ENCODE measurements at places on chromosomes 6 and 20.

DNA sequence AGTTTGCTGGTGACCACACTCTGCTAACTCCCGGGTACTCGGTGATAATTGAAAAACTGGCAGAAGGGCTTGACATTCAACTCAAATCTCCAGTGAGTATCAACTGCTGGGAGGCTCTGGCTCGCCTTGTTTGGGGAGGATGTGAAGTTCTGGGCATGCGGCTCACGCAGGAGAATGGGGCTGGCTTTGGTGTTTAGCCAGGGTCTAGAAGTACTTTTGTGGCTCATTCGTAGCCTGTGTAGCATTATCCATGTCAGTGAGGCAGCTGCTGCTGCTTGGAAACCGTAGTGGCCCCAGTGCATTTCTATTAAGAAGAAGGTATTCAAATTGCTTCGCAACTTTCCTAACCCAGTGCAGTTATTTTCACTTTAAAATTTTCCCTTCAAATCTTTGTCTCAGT lies 52.2 kb downstream of the KDM1B start:
- no peak for DNase-seq

GRCh38 chr6:150672800-150673199 lies 73.1 kb downstream of the PLEKHG1 start:
- DNase-seq, result no peak

GRCh38 chr20:33918662-33919061 lies 75.0 kb upstream of the RALY start:
- no peak for DNase-seq

GRCh38 chr6:111972745-111973117 lies 81.2 kb upstream of the CCN6 start:
- no peak for DNase-seq

Measured in hematopoietic multipotent progenitor cell treated with erythropoietin and hydrocortisone succinate and interleukin-3 and kit ligand, for 6 days (in vitro differentiated cells).